MV-4-11 (cell line): ENCODE measurements at places on chromosomes 4 and X.

DNA sequence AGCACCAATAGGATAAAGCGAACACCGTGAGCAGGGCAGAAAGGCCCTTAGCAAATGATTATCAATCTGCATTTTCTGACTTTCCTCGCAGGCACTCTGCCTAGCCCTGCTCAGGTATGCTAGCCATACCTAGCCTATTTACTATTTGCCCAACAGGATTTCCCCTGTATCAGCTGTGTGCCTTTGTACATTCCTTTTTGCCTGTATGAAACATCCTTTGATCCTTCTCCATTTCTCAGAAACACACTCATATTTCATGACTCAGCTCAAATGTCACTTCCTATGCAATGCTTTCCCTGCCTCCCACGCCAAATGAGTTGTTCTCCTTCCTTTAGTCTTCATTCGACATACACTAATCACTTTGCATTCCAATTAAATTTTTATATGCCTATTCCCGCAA lies 37.2 kb downstream of the PCDH7 start:
- DNase-seq, result no peak

DNA sequence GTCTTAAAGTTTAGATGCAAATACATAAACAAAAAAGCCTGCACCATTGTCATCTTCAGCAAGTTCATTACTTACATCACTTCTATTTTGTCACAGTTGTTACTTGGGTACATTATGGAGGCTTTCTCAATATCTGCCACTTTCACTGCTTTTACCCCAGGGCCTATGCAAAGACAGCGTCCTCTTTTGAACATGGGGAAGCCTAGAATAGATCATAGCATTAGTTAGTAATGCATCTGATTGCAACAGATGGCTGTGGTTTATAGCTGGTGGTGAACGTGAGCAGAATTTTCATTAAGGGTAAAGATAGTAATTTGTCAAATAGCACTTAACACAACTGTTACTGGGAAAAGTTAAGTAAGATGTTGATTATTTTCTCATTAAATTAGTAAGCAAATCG lies 729 bp downstream of the CXCL11 start:
- peak; percentile 88 for DNase-seq

DNA sequence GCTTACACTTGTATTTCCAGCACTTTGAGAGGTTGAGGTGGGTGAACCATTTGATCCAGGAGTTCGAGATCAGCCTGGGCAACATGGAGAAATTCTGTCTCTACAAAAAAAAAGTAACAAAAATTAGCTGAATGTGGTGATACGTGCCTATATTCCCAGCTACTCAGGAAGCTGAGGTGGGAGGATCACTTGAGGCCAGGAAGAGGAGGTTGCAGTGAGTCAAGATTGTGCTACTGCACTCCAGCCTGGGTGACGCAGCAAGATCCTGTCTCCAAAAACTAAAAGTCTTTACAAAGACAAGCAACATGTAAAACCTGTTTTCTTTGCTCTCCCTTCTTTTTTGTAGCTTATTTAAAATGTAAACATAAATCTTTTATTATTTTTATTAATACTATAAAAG lies 1156.1 kb downstream of the FAT4 start:
- DNase-seq, result no peak

- DNase-seq, result no peak
These were observed 129.5 kb upstream of the RBPJ start for GRCh38 chr4:26191353-26191752.

- DNase-seq, result no peak
These were observed 100.9 kb upstream of the AFAP1 start for GRCh38 chr4:8040607-8041006.

GRCh38 chr4:142079959-142080358 lies 443.6 kb downstream of the IL15 start:
- no peak for DNase-seq

DNA sequence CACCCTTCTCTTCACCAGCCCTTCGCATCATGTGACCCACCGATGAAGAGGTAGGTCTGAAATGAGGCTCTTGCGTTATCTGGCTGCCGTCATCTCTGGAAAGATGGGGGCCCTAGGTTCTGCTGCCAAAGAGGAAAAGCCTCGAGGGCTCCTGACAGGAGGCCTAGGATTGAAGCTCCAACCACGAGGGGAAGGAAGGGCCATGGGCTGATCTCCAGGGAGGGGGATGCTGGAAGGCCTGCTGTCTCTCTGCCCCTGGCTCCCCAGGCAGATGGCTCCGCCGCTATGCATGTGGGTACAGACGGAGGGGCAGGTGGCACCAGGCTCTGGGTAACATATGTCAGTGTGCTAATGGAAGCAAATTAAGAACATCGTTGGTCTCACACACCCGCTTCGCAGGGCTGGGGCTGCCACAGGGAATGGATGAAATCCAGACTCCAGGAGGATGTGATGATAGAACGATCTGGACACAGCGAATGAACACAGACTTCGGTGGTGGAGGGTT lies 44.9 kb downstream of the AFAP1 start:
- DNase-seq, result no peak

- no peak for DNase-seq
These were observed 30.6 kb upstream of the IL9R start for GRCh38 chrX:155966876-155967275.

GRCh38 chr4:88524171-88524570 lies 595 bp upstream of the PYURF start:
- no peak for DNase-seq
